ENCODE measurements at places on chromosomes 11 and 22.

- no peak for DNase-seq
These were observed 61.5 kb downstream of the BTG4 start for GRCh38 chr11:111450480-111451320.

DNA sequence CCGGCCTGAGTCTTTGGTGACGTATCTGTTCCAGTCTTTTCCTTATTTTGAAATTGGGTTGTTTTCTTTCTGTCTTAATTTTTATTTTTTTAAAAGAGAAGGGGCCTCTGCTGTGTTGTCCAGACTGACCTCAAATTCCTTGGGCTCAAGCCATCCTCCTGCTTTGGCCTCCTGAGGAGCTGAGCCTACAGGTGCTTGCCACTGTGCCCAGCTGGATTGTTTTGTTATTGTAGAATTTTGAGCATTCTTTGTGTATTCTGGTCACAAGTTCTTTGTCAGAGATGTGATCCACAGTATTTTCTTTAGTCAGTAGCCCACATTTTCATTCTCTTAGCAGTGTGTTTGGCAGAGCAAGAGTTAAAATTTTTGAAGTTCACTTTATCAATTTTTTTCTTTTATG lies 100.1 kb downstream of the ATXN10 start:
- no peak for DNase-seq

DNA sequence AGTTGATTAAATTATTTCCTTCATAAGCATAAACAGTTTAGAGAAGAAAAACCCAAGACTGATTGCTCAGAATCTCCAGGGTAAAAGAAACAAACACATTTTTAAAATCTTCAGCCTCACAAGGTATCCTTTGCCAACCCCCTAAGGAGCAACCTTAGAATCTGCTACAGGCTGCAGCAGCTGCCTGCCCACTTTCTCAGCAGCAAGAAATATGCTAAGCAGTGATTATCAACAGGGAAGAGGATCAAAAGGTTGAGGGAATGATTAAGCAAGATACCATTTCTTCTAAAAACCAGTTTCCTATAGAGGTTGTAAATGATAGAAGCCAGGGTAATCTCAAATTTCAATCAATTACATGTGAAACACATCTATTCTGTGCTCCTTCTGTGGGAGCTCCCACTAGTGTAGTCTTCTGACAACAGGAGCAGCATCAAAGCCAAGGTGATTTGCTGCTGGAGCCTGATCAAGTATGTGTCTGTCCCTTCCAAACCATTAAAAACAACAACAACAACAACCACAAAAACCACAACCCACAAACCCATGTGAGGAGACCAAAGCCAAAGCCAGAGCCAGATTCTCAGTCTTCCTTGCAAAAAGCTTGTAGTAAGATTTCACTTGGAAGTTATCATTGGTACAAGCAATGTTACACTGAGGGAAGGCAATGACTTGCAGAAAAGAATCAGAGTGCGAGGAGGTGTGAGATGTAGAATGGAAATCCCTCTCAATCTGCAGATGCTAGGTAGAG lies 761.2 kb downstream of the DLG2 start:
- DNase-seq: no peak

GRCh38 chr11:115761348-115761747 lies 257.1 kb upstream of the CADM1 start:
- no peak for DNase-seq

GRCh38 chr11:130458410-130458729 lies 9.9 kb downstream of the ADAMTS15 start:
- DNase-seq: no peak

DNA sequence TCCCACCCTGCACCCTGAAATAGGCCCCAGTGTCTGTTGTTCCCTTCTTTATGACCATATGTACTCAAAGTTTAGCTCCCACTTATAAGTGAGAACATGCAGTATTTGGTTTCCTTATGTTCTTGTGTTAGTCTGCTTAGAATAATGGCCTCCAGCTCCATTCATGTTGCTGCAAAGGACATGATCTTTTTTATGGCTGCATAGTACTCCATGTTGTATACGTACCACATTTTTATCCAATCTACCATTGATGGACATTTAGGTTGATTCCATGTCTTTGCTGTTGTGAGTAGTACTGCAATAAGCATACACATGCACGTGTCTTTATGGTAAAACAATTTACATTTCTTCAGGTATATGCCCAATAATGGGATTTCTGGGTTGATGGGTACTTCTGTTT lies 59.4 kb upstream of the ANGPTL5 start:
- no peak for DNase-seq

DNA sequence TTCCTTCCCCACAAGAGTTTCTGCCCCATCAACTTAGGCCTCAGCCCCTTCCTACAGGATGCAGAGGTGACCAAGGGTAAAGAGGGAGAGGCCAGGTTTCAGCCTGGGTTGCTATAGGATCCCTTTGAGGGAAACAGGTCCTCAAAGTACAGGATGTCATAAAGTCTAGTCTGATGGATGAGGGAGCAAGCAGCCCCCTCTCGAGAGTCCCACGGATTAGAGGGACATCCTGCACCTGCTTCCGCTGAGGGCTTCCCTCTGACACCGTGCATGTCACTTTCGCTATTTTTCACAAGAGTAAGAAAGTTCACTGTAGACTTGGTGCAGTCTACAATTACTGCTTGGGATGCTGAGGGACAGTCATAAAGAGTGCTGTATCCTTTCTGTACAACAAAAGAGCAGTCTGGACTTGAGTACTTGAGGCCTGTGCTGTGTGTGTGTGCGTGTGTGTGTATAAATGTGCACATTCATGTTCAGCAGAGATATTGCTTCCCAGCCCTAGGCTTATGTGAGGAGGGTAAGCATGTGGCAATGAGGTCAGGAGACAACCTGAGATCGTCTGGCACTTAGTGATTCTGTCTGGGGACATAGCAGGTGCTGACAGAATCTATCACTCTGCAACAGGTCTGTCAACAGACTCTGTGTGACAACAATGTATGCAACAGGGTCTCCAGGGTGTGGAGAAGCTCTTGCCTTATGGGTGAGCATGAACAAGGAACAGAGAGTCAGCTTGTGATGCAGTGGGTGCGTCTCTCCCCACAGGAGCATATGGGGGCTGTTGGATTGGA lies 18.0 kb upstream of the CHST1 start:
- DNase-seq: no peak

- DNase-seq: no peak
These were observed 458.4 kb downstream of the MIAT start for GRCh38 chr22:27115816-27116256.

- no peak for DNase-seq
These were observed 6.7 kb downstream of the UEVLD start for GRCh38 chr11:18581825-18582224.

DNA sequence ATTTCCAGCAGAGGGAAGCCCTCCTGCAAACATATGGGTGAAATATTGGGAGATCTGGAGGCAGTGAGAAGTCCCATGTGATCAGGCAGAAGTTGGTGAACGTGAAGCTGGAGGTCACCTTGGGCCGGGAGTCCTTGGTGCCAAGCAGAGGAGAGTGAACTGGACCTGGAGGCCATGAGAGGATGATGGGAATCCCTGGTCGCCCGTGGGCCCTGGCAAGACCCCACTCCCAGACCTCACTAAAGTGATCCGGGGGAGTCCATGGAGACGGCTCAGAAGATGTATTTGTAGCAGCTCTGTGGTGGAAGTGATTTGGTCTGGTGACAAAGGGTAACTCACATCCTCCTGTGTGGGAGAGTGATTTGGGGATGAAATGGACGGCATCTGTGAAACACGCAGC lies 71.0 kb downstream of the ARHGAP8 start:
- no peak for DNase-seq

DNA sequence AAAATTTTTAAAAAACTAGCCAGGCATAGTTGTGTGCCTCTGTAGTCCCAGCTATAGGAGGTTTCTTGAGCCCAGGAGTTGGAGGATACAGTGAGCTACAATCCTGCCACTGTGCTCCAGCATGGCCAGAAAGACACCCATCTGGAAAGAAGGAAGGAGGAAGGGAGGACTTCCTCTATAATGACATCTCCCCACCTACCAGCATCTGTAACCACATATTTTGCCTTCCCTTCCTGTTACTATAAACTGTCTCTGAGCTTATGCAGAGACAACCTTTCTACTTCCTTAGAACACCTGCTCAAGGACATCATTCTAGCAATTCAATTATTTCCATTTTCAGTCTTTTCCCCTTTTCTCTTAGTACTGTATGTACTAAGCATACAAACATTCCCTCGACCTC lies 2.2 kb upstream of the NUP160 start:
- DNase-seq: no peak

GRCh38 chr11:45756384-45757010 lies 48.5 kb upstream of the SLC35C1 start:
- no peak for DNase-seq

DNA sequence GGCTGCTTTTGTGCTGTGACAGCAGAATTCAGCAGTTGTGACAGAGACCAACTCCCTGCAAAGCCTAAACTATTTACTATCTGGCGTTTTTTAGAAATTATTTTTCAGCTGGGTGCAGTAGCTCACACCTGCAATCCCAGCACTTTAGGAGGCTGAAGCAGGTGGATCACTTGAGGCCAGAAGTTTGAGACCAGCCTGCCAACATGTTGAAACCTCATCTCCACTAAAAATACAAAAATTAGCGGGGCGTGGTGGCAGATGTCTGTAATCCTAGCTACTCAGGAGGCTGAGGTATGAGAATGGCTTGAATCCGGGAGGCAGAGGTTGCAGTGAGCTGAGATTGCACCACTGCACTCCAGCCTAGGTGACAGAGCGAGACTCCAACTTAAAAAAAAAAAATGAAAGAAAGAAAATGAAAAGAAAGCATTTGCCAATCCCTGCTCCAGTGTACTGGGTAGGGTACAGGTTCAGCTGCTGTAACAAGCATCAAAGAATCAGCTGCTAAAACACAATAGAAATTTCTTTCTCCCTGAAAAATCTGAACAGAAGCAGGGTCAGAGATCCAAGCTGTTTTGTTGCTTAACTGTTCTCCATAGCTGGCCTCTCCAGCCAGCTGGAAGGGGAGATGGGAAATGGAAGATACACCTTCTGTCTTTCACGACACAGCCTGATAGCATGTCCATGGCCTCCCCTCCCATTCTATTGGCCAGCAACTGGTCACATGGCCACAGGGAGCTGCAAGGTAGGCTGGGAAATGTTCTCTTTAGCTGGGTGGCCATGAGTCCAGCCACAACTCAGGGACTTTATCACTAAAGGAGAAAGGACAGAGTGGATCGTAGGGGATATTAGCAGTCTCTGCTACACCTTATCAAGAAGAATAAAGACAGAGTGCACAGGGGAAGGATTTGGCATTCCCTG lies 8.5 kb upstream of the NCF4 start:
- no peak for DNase-seq

DNA sequence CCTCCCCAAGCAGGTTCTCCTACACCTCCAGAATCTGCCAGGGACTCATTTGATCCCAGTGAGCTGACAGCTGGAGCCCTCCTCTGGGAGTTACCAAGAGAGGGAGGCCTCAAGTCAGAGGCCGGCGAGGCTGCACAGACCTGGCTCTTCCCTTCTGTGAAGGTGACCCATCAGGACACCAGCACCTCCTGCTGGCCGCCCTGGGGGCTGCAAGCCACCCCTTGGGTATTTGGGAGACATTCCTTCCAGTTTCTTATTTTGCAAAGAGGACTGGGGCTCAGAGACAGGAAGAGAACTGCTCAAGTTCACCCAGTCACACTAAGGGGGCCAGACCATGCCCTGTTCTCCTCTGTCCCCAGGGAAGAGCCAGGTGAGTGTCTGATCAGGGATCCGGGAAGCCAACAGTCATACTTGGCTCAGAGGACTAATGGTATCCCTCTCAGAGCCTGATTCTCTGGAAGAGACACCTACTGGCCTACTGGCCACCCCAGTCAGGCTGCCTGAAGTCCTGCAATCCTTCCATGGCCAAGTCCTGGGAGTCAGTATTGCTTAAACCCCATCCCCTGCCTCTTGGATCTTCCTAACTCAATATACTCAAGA lies 40.5 kb upstream of the RIC3 start:
- no peak for DNase-seq

DNA sequence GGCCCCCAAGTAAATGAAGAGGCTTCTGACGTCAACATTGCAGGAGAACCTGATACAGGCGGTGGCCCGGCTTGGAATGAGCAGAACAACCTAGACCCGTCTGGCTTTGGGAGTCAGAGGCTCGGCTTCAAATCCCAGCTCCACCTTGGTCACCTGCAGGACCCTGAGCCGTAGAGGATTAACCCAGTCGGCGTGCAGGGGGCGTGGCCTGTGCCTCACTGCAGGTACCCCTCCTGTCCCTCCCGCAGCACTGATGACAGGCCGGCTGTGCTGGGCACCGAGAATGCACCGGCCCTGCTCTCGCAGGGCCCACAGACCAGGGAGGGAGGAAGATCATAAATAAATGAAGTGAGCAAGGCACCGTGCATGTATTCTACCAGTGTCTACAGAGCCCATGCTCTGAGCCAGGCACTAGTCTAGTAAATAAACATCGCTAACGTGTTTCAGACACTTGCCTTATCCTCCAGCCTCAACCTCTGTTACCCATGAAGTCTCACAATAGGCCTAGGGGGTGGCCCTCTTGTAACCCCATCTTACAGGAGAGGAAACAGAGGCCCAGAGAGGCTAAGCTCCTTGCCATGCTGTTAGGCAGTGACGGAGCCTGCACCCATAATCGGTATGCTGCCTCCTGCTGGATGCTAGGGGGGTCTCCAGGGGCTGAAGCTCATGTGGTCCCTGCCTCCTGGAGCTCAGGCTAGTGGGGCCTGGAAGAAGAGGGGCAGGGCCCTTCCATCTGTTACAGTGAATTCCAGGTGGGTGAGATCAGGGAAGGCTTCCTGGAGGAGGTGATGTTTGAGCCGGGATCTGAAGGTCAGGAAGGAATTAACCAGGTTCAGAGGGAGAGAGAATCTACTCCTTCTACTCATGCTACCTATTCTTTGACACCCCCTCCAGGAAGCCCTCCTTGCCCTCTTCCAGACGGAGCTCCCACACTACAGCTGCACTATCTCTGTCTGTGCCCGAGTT lies 53.4 kb downstream of the RTL6 start:
- DNase-seq: no peak

- no peak for DNase-seq
These were observed 1.5 kb downstream of the MICAL3 start for GRCh38 chr22:18022876-18023275.

- no peak for DNase-seq
These were observed 1030.8 kb upstream of the CCDC90B start for GRCh38 chr11:84316866-84317555.

GRCh38 chr11:118338637-118339061 lies 3.9 kb downstream of the CD3D start:
- no peak for DNase-seq

DNA sequence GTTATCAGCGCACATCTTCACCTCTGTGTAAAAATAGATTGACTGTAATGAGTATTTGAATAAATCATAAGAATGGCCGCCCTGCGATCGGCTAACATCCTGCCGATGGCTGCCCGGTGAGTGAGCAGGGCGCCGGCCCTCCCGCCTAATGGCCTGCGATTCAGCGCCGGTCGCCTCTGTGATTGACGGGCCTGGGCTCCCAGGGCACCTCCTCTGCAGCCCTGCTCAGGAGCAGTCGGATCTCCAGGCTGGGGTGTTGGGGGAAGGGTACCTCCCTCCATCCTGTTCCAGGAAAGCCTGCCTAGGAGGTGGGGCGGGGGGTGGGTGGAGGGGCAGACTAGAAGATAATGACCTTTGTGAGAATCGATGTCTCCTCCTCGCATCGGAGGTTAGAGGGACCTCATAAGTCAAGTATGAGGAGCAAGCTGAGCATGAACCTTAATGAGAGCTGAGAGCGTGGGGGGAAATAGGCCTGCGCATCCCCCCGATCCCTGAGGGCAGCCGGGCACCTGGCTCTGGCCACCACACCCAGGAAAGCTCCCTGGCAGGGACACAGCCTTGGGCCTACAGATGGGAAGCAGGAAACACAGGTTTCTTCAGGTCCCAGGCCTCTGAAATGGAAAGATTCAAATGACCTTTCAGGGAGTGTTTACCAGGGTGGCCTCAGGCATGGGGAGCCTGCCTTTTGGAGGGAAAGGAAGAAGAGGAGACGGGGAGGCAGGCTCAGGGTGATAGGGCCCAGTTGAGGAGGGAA lies 71.7 kb downstream of the PKNOX2 start:
- no peak for DNase-seq

Data from NCI-H1105 treated with DMSO at 0.1 percent for 48 hours (cell line).